ENCODE measurements at places on chromosomes 13 and 19.

GRCh38 chr19:17488593-17489391 is 18.5 kb downstream of the SLC27A1 start:
- DNase-seq = peak; percentile 81

DNA sequence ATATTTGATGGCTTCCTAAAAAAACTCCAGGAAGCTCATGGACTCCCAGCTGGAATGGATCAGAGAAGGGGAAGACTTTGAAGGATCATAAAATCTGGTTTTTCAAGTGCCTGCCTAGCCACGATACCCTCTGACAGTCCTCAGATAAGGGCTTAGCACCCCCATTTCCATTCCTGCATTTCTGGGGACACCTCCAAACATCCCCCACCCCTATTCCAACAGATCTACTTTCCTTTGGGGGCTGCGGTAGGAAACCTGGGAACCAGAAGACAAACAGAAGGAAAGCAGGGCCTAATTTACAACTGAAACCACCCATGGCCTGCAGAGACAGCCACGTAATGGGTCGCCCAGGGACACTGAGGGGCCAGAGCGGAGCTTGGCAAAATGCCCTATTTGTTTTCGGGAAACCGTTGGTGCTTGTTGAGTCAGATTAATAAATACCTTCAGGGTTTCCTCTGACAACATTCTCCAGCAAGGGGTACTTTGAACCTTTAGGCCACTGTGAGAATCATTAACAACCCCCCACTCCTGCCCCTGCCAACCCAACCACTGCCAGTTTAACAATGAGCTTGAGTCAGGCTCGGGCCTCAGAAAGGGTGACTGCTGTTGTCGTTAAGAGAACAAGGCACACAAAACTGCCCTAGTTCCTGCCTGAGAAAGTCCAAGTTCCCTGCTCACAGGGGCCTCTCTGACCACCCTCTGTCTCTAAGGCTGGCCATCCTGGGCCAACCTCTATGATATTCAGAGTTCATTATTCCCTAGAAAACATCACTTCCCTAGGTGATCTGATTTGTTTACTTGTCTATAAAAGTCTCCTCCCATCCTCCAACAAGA is 23.5 kb downstream of the RHPN2 start:
- DNase-seq = no peak

- DNase-seq = no peak
Observed at GRCh38 chr19:54458648-54459281, 4.8 kb downstream of the LENG9 start.

- DNase-seq = peak; percentile 29
Observed at GRCh38 chr13:103386341-103386740, 320.1 kb upstream of the SLC10A2 start.

- no peak for DNase-seq
Observed at GRCh38 chr13:40993987-40994386, 25.1 kb downstream of the ELF1 start.

GRCh38 chr13:98521461-98522247 is 55.3 kb downstream of the STK24 start:
- DNase-seq = no peak
